ENCODE measurements at places on chromosomes 7 and 10.

GRCh38 chr10:109451879-109452278 is 471.4 kb downstream of the XPNPEP1 start:
- no peak for DNase-seq

DNA sequence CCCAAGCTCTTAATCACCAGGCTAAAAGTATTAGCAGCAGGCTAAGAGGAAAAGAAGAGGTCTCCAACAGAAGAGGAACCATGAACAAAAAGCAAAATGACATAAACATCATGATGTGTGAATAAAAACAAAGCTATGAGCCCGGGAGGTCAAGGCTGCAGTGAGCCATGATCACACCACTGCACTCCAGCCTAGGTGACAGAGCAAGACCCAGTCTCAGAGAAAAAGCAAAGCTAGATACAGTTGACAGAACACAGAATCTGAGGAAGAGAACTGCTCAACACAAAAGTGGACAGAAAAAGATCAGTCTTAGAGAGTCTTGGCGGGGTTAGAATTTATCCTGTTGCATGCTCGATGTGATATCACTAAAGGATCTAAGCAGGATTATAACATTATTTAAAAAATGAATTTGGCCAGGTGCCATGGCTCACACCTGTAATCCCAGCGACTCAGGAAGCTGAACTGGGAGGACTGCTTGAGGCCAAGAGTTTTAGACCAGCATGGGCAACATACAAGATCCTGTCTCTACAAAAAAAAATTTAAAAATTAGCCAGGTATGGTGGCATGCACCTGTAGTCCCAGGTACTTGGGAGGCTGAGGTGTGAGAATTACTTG is 37.5 kb downstream of the NT5C2 start:
- DNase-seq, result no peak

DNA sequence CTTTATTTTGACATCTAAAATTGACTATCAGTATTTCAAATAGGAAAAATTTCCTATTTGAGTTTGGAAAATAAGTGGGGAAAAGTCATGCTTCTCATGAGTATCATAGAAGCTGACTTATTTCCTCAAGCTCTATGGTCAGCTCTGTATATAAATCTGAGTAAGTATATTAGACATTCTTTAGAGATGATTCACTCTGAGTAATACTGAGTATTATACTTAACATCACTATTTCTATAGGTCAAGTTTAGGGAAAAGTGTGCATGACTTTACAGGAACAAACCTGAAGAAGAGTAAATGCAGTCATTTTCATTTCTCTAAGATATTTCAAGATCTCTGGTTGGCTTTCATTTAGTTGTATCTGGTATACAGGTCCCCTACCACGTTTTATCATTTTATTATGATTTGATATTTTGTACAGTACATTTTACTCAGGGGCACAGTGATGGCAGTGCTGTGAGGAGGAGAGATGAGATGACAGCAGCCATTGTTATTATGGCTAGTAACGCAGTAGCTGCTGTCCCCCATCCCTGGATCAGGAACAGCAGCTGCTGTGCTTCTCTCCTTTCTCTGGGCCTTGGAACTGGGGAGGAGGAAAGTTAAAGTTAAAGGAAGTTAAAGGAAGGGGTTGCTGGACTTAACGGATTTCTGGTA is 15.2 kb downstream of the SND1 start:
- no peak for DNase-seq

DNA sequence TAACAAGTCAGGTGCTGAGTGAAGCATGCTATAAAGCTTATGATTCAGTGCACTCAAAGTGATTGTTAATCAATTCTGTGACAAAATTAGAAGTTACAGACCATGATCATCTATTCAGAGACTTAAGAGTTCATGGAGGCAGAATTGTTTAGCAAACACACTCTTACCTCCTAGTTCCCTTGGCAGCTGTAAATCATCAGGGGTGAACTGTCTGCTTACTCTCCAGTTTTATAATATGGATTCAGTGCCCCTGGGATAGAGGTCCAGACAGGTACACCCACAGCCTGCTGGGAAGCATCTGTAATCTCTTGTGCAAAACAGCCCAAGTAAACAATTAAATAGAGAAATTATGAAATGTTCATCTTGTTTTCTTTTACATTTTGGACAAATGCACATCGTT is 835.0 kb upstream of the COBL start:
- DNase-seq, result no peak

- no peak for DNase-seq
Measured at GRCh38 chr10:42952931-42953683, 123.8 kb upstream of the RET start.

DNA sequence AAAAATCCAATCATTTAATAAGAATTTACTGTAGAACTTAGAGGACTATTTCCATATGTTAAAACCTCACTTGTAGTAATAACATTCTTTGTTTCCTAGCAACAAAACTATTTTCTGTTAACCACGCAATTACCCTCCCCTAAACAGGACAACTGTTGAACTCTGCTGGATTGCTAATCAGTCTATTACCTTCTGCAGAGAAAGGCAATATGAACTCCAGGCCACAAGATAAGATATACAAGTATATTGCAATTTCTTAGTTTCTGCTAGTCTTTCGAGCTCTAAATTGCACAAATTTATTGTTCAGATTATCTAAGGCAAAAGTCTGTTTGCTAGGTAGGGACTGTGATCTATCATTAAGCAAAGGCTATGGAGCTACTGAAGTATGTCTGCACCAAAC is 920.1 kb upstream of the LRRN3 start:
- DNase-seq, result no peak

- no peak for DNase-seq
Measured at GRCh38 chr10:78624791-78625190, 444.0 kb upstream of the ZMIZ1 start.

DNA sequence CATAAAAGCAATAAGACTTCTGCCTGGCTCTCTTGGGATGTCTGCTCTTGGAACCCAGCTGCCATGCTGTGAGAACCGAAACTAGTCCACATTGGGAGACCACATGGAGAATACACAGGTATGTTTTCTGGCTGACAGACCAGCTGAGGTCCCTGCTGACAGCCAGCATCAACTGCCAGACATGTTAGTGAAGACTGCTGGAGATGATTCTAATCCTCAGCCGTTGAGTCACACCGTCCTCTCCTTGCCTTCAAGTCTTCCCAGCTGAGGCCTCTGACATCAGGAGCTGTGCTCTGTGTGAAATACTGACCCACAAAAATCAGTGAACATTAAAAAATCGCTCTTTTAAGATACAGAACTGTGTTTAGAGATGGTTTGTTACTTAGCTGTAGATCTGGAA is 36.9 kb upstream of the AGR2 start:
- no peak for DNase-seq

- no peak for DNase-seq
Measured at GRCh38 chr7:84317536-84317935, 122.9 kb upstream of the SEMA3A start.

DNA sequence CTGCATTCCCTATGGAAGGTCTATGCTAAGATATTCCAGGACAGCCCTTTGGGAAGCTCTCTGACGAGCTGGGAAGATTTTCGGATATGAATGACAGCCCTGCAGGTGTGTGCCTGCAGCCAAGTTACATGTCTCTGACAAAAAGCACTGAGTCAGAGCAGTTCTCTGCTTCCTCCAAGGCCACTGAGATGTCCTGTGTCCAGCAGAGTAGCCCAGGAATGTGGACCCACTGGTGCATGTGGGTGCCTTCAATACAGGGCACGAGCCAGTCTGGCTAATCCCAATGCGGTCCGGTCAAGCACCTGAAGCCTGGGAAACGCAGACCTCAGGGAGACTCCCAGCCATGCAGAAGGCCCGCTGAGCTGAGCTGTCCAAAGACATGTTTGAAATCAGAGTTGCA is 565.7 kb downstream of the TCERG1L start:
- no peak for DNase-seq

- no peak for DNase-seq
Measured at GRCh38 chr10:6128591-6129251, 39.9 kb downstream of the RBM17 start.

- DNase-seq, result no peak
Measured at GRCh38 chr7:3241686-3242258, 59.3 kb upstream of the SDK1 start.

GRCh38 chr7:77813180-77813579 is 14.6 kb downstream of the PHTF2 start:
- no peak for DNase-seq

DNA sequence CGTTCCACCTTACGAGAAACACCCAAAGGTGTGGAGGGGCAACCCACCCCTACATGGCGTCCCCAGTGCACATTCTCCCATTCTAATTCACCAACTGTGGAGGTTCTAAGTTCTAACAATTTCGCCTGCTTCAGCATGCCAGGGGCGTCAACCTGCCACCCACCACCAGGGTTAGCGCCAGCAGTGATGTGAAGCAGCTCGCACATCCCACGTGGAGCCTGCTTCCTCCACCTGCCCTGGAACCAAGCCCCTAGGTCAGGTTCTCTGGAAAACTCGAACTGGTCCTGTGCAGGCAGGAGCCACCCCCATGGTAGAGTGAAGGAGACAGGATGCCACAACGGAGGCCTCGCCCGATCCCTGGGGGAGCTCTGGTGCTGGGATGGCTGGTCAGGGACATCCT is 33.3 kb upstream of the FXYD4 start:
- DNase-seq, result no peak

DNA sequence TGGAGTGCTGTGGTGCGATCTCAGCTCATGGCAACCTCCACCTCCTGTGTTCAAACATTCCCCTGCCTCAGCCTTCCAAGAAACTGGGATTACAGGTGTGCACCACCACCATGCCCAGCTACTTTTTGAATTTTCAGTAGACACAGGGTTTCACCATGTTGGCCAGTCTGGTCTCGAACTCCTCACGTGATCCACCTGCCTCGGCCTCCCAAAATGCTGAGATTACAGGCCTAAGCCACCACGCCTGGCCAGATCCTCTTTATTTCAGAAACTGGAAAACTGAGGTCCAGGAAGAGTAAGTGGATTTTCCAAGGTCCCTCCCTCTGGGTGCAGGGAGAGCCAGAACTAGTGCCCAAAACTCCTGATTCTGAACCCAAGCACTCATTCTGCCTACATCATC is 413.1 kb upstream of the AUTS2 start:
- no peak for DNase-seq

GRCh38 chr7:18243731-18244130 is 216.1 kb upstream of the PRPS1L1 start:
- DNase-seq, result no peak

- DNase-seq, result no peak
Measured at GRCh38 chr7:91330191-91330808, 66.1 kb downstream of the FZD1 start.

DNA sequence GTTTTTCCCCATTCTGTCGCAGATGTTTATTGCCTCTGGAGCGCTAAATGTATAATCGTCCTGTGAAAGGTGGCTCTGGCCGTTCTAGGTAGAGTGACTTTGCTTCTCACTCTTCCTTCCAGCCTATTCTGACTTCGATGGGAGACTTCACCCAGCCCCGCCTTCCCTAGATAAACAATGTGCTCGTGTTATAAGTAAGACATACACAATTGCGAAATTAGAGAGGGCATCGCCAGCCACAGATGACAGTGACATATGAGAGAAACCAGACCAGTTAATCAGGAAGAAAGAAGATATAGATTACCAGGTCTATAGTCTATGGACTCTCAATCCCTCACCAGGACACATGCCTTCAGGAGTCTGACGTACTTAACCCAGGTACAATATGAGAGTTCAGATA is 1050.5 kb upstream of the AUTS2 start:
- no peak for DNase-seq

GRCh38 chr10:3018247-3018646 is 49.1 kb upstream of the PFKP start:
- DNase-seq, result no peak

DNA sequence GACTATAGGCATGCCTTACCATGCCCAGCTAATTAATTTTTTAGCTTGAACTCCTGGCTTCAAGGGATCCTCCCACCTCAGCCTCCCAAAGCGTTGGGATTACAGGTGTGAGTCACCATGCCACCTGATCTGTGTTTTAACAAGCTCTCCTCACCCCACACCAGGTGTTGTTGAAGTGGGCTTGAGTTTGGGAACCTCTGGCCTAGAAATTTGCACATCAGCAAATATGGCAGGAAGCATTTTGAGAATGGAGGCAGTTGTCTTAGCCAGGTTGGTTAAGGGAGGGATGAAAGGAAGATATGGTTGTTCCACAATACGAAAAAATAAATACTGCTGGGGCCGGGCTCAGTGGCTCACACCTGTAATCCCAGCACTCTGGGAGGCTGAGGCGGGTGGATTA is 433.1 kb downstream of the TYW1 start:
- no peak for DNase-seq

DNA sequence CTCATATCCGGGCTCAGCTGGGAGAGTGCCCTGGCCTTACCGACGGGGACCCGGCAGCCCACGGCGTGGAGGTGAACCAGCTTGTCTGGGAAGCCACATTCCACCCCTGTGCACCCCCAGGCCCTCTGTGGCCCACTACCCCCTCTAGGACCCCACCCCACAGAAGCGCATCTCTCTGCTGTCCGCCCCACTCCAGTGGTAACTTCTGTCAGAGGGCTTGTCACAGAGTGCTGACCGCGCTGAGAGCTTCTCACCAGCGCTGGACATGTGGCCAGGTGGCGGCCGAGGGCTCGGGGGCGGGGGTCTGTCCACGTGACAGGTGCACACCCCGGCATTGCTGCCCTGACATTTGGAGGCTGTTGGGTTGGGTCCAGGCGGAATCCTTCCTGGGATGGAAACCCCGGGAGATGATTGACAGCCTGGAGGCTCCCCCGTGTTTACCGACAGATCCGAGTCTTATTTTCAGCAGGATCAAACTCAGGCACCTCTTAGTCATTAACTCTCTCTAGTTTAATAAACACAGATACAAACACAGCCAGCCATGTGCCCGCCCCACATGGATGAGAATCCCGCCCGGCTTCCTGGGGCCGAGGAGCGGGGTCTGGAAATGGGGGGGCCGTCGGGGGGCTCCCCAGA is 5.1 kb downstream of the ELFN1 start:
- DNase-seq, result no peak

DNA sequence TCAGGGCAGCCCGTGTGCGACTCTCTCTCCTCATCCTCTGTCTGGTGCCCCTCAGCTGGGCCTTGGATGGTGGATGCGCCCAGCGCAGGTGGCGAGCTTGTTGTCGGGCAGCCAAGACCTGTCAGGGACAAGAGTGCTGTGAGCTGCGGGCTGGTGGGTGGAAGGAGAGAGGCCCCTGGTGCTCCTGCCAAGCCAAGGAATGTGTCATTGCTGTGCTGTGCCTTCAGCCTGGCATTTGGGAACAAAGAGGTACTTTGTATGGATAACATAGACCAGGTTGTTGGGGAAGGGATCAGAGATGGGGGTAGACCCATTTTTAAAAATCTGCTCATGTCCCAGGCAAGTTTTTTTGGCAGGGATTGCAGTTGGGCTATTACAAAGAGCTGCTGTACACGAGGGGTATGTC is 120.9 kb downstream of the PKD1L1 start:
- DNase-seq, result no peak

DNA sequence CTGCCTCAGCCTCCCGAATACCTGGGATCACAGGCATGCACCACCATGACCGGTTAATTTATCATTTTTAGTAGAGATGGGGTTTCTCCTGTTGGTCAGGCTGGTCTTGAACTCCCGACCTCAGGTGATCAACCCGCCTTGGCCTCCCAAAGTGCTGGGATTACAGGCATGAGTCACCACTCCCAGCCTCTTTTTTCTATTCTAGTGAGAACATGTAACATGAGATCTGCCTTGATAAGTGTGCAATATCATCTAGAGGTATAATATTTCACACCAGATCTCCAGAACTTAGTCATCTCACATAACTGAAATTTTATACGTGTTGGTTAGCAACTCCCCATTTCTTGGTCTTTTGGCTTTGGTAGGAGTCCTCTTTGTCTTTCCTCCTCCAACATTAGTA is 656.9 kb downstream of the CNTNAP2 start:
- no peak for DNase-seq

- DNase-seq, result no peak
Measured at GRCh38 chr10:78589687-78590086, 479.1 kb upstream of the ZMIZ1 start.

GRCh38 chr10:17805921-17806577 is 3.1 kb upstream of the MRC1 start:
- DNase-seq, result no peak

Data from progenitor cell of endocrine pancreas (in vitro differentiated cells).